ENCODE measurements at places on chromosomes 2 and 18. TPM values are rescaled to one million over a fixed set of nuclear protein-coding genes. Genes with fewer than 3 reads are reported as not detected.

Gene ZNG1B
- 45.3 TPM for polyA plus RNA-seq

Gene INPP5D
- polyA plus RNA-seq = 8.3 TPM

Gene EN1
- 6.1 TPM for polyA plus RNA-seq

DNA sequence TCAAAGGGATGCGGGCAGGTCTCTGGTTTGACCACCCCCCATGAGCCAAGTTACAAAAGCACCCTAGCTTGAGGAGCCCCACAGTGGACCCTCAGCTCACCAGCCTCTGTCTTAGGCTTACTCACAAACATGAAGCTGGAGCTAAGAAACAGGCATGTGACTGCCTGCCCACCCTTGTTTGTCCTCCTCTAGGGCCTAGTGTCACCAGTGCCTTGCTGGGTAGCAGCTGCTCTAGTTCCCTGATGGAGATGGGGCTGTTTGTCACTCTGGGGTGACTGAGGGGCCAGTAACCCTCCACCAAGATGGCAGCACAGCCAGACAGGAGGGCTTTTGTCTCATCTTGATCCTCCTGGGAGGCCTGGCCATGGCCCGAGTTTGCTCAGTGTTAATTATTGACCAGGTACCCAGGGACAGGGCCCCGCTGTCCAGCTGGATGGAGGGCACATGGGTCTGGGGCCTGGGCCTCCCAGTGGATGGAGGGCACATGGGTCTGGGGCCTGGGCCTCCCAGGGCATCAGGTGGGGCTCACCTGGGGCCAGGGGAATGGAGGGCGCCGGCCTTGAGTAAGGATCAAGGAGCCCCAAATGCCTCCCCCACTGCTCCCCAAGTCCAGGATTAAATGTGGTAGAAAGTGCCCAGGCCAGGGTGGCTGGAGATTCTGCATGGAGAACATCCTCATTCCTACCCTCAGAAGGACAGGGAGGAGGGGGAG is 185.9 kb upstream of the HAAO start:
- DNase-seq = no peak

DNA sequence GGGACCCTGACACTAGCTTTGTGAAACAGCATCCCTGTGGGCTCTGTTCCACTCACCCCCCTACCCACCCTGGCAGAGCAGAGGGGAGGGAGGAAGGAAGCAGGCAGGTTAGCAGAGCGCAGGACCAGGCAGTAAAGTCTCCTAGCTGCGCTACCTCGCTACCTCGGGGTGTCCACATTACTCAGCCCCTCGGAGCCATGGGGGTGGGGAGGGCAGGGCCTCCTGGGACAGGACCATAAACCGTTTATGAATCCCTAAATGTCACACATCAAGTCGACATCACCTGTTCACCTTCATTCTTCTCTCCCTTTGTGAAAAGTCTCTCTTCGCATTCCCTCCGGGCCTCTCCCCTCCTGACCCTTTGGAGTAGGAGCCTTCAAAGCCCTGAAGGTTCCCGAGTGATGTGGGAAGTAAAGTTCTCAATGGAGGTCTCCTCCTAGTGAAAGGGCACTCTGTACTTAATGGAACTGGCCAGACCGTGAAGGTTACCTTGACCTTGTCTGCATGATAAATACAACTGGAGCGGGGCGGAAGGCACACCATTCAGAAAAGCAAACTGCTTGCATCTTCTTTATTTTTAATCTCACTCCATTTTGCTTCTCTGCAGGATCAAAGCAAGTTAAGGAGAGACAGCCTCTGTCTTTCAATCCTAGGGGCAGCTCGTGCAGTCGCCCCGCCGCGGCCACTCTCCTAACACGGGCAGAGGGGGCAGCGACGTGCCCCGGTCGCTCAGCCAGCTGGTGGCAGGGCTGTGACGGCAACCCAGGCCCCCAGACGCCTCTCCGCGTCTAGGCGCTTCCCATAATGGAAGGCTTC is 23.7 kb upstream of the SMAD7 start:
- no peak for DNase-seq

GRCh38 chr2:224069172-224069571 is 30.1 kb upstream of the SERPINE2 start:
- no peak for DNase-seq

DNA sequence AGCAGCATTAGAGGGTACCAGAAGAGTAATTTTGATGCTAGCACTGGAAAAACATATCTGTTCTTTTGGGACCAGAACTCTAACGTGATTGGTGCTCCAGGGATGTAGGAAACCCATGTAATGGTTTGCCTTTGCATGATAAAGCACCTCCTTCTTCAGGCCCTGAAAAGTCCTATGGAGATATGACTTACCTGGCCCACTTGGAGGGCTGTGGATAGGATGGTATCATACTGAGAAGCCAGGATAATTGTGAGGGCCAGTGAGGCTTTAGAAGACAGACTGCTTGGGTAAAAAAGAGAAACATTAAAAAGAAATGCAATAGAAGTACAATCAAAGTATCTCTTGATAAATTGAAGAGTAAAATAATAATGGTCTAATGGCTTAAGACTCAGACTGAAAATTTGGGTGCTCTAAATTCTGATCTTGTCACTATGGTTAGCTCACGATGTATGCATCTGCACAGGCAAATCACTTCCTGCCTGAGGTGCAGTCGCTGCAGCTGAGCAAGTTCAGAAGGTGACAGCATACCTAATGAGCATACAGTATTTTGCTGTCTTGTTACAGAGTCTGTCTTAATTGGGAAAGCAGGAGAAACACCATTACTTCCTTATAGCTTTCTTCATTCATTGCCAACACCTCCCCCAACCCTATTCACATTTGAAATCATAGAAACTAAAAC is 371.5 kb downstream of the NUP35 start:
- DNase-seq = no peak

- DNase-seq = no peak
Observed at GRCh38 chr2:31266804-31267203, 32.9 kb downstream of the EHD3 start.

GRCh38 chr2:134671513-134671912 is 47.3 kb downstream of the TMEM163 start:
- no peak for DNase-seq

DNA sequence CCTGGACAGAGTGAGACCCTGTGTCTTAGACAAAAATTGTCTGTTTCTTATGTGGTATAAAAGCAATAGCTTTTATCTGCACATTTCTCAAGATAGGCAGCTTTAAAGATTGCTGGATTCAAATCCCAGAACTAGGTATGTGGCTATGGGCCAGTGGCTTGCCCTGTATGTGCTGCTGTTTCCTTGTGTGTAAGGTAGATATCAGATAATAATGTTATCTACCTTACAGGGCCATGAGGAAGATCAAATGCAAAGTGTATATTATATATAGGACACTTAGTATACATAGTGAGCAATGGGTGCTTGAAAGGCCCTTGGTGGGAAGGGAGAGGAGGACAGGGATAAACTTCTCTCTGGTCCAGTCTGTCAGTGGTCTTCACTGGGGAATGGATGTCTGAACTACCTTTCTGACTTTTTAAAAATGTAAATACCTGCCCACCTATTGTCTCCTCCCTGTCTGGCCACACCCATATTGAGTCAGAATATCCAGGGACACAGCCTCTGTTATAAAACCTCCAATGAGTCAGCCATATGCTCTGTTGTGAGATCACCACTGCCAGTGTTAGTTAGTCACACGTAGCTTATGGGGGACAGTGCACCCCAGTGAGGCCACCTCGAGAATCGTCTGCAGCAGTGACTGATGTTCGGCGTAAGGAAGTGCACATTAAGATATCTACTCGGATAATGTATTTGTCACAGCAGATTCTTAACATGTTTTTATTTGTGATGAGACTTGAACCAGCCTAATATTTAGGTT is 383.4 kb downstream of the PTPRM start:
- no peak for DNase-seq

Measured in forelimb muscle (tissue), 1 donor.